T-helper 17 cell (primary cell): ENCODE measurements at places on chromosomes 2 and 18.

- no peak for DNase-seq
Measured at GRCh38 chr2:199543606-199544172, 86.0 kb upstream of the SATB2 start.

DNA sequence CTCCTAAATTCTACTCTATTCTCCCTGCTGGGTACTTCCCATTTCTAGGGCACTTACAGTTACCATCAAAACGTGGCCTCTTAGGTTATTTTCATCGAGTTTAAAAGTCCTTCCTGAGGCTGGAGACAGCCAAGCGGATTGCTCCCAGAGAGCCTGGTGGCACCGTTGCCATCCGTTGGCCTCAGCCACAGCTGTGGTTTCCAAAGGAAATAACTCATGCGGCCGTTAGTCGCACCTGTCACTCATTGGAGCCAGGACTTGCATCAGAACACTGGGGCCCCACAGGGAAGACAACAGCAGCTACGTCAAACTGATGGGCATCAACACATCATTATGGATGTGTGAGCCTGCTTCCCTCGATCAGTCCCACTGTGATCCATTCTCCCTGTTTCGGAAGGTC lies 453.4 kb downstream of the BCL11A start:
- no peak for DNase-seq

DNA sequence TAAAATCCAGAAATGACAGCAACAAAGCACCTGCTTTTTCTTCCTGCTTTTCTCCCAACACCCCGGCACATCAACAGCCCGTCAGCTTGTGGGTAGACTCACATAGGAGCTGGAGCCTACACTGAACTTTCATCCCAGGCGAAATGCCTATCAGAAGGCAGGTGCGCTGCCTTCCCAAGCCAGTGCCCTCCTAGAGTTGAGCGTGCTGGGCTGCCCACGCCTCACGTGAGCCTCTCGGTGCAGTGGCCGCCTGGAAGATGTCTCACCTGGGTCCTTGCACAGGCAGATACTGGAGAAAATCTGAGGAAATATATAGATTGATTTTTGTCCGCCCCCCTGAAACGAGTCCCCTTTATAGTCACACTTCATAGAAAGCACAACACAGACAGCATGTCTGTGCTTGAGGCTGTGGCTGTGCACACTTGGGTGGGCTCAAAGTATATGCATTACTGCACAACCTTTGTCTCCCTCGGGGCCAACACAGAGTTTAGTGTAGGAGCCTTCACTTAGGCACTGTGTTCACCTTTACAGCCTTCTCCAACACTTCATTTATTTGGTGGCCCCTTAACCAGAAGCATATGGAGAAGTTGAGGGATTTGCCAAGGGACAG lies 112.5 kb downstream of the SMAD7 start:
- DNase-seq: no peak

DNA sequence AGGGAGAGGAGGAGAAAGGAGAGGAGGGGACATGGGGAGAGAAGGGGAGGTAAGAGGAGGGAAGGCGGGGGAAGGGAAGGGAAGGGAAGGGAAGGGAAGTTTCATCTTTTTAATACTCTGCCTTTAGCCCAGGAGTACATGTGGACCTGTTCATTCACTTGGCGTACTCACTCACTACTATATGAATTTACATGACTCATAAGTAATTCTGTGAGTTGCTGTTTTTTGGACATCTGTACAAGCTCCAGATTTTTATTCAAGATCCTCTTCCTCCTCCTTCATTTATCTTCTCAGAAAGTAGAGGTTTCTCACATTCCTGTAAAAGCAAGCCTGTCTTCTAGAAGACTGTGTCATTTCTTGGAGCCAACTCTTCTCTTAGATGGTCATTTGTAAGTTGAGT lies 84.6 kb downstream of the RDH14 start:
- no peak for DNase-seq

- DNase-seq: peak; percentile 32
Measured at GRCh38 chr18:77650799-77651385, 401.2 kb downstream of the GALR1 start.

DNA sequence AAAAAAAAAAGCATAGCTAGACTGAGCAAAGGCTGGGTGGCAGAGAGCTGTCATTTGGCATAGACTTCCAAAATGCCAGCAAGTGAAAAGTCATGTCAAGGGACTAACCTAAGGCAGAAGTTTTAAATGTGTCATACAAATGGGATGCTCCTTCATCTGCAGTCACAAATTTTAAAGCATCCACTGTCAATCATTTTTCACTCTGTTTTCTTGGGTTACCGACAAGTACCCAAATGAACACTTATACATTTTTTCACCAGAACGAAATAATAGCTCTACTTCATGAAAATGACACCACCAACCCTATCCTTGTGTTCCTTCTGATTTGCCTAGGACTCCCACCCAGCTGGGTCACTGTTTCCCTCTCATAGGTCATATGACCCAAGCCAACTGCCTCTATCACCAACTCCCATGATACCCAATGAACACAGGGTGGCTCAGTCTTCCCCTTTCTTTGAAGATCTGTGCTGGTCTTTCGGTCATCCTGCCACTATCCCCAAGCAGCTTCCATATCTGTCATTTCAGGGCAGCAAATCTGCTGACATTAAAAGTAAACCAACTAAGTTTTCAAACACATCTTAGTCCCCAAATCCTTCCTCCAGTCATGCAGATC lies 21.5 kb downstream of the KLF7 start:
- DNase-seq: no peak

DNA sequence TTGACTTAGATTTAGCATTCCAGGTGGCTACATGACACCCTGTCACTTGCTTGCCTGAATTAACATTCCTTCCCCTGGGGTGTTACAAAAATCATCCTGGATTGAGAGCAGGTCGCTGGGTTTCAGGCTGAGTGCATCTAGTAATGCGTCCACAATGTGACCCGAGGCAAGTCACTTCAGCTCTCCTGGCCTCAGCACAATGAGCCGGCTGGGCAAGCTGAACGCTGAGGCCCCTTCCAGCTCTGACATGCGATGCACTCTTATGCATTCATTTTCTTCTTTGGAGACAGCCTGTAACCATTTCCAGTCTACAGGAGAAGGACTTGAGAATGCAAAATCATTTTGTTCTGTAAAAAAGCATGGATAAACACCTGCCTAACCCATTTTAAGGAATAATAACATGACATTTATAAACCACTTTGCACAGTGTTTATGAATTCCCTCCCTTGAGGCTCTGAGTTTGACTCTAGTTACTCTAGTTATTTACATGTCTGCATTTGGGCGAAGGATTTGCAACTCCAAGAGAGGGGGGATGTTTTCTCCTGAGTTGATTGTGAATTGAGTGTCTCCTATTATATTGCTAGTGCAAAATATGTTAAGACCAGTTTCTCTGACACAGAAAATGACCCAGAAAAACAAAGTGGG lies 63.0 kb upstream of the CPO start:
- no peak for DNase-seq

- no peak for DNase-seq
Measured at GRCh38 chr18:75081486-75081885, 127.5 kb downstream of the PTGR3 start.

GRCh38 chr2:157364257-157364974 lies 38.8 kb upstream of the ERMN start:
- no peak for DNase-seq

- DNase-seq: no peak
Measured at GRCh38 chr2:145752091-145752806, 1232.3 kb upstream of the ZEB2 start.

DNA sequence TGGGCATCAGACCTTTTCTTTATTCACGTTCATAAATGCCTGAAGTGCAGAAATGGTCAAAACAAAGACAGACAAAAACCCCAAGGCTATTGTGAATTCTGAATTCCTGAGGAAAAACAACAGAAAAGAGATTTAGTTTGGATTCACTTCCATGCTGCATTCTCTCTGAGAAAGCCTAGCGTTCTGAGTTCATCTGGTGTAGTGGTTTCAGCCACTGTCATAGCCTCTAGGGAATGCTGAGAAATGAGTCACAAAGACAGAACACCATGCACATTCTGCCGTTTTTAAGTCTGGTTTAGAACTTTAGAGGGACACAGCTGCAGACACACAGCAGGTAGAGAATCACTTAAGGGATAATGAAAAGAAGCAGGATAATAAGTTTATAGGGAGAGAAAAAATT lies 93.8 kb downstream of the LRP1B start:
- DNase-seq: no peak

- DNase-seq: no peak
Measured at GRCh38 chr2:216562696-216563435, 64.2 kb downstream of the RPL37A start.

GRCh38 chr2:127052057-127052770 lies 54.7 kb downstream of the BIN1 start:
- no peak for DNase-seq

DNA sequence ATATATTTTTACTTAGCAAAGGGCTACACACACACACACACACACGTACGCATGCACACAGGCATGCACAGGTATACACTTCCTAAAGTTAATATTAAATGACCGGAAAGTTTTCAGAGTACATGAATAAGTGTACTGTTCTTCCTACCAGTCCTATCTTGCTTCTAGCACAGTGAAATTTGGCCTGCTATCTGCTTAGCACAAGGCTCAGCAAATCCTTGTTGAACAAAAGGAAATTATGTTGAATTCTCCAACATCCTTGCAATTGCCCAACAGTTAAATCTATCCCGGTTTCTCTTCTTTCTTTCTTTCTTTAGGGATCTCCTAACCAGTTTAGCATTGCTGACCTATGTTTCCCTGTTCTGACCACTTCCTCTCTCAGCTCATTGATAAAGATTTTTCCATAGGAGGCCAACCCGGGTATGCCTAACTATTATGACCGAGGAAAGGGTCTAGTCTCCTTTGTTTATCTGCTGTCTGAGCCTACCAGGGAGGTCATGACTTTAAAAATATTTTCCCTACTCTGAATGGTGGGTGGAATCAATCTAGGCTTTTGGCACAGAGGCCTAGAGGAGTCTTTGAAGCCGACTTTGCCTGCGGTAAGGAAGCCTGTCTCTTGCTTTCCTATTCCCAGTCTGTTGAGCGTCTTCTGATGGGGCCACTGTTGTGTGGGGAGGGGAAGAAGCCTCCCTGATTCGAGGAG lies 400.7 kb downstream of the HRH4 start:
- no peak for DNase-seq

DNA sequence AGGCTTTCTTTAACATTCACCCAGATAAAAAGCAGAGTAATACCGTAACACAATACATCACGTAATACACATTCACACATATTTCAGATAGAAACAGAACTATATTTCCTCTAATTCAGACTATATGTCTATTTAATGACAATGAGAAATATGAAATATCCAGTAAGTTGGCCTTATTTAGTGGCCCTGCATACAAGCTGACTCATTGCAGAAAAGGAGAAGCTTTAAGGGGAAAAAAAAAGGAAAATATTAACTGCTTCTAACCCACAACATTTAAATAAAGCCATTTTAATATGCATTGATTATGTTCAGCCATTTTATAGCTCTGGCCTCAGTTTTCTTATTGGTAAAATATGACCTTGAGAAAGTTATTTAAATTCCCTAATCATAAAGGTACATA lies 94.8 kb downstream of the PPP1R1C start:
- no peak for DNase-seq

GRCh38 chr2:207887500-207887899 lies 117.8 kb upstream of the FZD5 start:
- no peak for DNase-seq

DNA sequence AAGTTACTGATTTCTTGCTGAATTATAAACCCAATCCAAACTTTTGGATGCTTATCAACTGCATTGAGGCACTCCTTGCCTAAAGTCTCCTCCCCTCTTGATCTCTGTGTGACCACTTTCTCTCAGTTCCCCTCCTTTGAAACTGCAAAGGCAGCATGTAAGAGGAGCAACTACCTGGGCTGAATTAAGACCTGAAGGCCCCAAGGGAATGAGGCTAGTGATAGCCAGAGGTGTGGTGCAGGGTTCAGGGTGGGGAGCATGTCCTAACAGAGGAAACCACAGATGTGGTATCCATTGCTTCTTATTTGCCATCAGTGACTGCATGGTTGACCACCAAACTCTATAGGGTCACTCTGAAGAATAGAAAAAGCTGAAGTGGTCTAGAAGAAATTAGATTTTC lies 557.9 kb downstream of the TNS1 start:
- no peak for DNase-seq
